ENCODE measurements at places on chromosomes 7 and 10.
A peak's percentile ranks its signal among the peaks of the same experiment; 100 is the strongest.

DNA sequence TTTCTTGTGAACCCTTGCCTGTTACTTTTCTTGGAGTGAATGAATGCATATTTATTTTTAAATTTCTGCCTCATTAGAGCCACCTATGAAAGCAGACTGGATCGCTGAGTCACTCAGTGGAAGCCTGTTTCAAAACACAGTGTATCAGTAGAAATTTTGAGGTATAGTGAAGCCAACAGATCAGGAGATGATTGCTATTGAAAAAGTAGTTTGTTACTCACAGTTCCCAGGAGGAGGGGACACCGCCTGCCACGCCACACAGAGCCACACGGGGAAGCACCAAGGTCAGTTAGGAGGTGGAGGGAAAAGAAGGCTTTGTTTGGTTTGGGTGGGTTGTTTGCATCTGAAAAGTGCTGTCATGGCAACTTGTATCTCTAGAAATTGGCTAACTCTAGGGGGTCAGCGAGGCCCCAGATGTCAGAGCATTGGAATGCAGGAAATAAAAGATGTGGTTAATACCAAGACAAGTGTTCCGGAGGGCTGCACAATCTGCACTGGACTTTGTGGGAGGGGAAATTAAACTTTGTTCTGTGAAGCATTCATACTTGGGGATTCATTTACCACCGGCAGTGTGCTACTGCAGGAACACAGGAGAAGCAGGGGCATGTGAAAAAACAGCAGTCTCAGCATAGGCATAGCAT lies 106.4 kb upstream of the SDK1 start:
- no peak for DNase-seq

DNA sequence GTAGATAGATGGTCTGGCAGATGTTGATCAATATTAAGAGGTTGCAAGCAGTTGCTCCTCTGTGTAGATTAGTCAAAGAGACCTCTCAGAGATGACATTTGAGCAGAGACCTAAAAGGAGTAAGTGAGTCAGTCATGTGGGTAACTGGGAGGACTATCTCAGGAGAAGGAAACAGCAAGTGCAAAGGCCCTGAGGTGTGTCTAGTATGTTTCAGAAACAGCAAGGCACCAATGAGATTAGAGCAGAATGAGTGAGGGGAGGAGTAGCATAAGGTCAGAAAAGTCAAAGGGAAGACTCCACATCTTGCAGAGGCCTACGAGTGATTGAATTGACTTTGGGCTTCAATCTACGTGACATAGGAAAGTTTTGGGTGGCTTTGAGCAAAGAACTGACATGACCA lies 89.8 kb upstream of the COL1A2 start:
- DNase-seq = no peak

DNA sequence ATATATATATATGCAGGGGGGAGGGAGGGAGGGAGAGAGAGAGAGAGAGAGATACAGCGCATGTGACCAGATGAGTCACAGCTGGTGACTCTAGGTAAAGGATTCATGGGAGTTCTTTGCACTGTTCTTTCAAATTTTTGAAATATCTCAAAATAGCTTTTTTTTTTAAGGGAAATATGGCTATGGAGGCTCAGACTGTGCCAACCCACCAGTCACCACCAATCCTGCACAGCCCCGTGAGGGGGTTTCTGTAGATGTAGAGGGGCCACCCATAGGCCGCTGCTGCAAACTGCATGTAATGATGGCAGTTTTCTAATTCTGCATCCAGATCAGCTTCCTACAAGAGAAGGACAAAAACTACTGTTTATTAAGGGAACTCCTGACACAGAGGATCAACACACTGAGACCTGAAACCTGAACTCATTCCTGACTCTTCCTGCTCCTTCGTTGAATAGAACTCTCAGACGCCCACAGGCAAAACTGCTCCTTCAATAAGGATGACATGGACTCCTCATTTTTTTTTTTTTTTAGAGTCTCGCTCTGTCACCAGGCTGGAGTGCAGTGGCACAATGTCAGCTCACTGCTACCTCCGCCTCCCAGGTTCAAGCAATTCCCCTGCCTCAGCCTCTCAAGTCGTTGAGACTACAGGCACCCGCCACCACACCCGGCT lies 17.3 kb downstream of the DAGLB start:
- no peak for DNase-seq

- no peak for DNase-seq
These were observed 52.4 kb upstream of the CFAP46 start for GRCh38 chr10:132994811-132995210.

DNA sequence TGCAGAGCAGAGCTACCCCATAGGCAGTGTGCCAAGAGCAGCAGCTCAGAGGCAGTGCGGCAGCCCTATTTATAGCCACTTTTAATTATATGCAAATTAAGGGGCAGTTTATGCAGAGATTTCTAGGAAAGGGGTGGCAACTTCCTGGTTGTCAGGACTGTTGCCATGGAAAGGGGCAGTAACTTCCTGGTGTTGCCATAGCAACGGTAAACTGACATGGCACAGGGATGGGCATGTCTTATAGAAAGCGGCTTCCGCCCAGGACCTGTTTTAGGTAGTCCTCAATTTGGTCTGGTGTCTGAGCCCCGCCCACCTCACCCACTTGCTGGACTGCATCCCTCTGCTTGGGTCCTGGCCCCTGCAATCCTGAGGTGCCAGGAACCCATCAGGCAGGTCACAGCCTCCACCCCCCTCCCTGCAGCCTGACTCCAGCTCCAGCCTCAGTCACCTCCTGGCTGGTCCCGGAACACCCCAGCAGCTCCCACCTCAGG lies 115.8 kb downstream of the TMEM130 start:
- peak; percentile 2 for DNase-seq

DNA sequence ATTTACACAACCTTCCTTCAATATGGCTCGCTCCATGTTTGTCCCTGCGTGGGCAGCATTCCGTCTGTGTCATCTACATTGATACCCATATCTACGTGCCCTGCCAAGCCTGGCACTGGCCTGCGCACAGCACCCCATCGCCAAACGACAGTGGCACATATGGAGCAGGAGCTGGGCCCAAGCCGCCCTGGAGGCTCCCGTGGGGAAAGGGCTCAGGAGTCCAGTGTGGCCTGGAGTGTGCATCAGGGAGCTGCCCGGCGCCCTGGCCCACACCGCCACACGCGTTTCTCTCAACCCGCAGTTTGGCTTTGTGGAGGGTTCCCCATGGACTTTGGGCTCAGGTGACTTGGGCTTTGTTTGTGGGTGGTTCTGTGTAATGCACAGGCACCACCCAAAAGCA lies 273.2 kb downstream of the PTPRN2 start:
- no peak for DNase-seq

GRCh38 chr10:80545258-80545881 lies 7.7 kb downstream of the SH2D4B start:
- DNase-seq = no peak

DNA sequence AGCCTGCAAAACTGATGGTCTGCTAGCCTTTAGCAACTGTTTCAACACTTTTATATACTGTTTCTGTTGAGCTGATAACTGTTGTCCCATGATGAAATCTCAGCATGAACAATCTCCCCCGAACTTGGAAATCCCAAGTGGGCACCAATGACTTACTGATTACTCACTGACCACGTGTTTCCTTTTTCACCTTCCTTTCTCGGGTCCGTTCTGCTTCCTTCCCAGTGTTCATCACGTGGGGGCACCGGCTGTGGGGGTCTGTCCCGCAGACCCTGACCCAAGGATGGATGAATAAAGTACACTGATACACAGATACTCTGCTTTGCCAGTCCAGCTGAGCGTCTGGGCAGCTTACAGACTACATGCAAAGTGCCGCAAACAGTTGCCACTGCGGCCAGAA lies 39.0 kb upstream of the RASGEF1A start:
- no peak for DNase-seq

DNA sequence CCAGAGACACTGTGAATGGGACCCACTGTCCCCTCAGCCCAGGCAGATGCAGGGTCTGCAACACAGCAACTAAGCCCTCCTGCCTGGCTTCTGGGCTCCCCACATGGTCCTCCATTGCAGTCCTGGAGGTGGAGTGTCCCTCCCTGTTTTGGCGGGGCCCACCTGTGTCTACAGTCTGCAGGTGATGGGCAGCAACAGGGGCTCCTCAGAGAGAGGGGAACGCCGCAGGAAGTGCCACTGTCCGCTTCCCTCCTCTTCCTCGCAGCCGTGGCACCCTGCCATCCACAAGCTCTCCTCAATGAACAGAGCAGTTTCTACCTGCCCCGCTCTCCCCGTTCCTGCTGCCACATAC lies 9.3 kb downstream of the CAMK2G start:
- DNase-seq = no peak

DNA sequence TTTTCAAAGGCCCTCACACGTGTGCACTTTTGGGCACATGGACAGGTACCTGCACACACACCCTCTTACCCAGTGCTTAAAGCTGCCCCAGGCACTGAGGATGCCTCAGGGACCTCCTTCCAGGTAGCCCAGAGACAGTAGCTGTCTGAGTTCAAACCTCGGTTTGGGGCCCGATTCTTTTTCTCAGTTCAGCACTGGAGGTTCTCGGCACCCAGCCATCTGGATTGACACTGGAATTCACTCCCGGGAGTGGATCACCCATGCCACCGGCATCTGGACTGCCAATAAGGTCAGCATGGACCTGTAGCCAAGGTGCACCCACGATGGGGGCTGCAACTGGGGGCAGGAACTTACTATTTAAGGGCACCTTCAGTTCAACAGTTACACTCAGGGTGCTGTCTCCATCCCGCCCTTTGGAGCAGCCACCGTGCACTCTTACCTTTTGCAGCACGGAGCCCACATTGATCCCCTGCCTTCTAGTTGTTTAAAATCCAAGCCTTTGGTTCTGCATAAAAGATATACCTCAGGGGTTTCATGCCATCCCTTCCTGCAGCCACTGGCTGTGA lies 17.7 kb downstream of the CPA5 start:
- no peak for DNase-seq

GRCh38 chr10:60732807-60733516 lies 45.3 kb upstream of the CDK1 start:
- no peak for DNase-seq

- no peak for DNase-seq
These were observed 288.4 kb upstream of the LRRTM3 start for GRCh38 chr10:66637273-66638036.

DNA sequence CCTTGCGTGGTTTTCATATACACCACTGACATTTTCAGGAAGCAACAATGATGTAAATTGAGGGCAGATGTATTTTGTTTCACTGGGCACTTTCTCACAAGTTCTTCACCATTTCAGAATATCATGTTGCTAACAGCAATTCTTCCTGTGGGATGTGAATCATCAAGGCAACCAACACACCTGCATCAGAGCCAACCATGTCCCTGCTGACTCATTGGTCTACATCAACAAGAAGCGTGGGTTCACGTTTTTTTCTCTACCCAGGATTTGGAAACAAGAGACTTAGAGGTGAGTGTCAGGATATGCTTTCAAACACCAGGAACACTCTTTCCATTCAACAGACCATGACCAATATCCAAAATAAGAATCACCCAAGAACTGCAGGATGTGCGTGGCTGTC lies 203.9 kb downstream of the TEX36 start:
- no peak for DNase-seq

- no peak for DNase-seq
These were observed 68.0 kb downstream of the EXOC4 start for GRCh38 chr7:133320891-133321290.

DNA sequence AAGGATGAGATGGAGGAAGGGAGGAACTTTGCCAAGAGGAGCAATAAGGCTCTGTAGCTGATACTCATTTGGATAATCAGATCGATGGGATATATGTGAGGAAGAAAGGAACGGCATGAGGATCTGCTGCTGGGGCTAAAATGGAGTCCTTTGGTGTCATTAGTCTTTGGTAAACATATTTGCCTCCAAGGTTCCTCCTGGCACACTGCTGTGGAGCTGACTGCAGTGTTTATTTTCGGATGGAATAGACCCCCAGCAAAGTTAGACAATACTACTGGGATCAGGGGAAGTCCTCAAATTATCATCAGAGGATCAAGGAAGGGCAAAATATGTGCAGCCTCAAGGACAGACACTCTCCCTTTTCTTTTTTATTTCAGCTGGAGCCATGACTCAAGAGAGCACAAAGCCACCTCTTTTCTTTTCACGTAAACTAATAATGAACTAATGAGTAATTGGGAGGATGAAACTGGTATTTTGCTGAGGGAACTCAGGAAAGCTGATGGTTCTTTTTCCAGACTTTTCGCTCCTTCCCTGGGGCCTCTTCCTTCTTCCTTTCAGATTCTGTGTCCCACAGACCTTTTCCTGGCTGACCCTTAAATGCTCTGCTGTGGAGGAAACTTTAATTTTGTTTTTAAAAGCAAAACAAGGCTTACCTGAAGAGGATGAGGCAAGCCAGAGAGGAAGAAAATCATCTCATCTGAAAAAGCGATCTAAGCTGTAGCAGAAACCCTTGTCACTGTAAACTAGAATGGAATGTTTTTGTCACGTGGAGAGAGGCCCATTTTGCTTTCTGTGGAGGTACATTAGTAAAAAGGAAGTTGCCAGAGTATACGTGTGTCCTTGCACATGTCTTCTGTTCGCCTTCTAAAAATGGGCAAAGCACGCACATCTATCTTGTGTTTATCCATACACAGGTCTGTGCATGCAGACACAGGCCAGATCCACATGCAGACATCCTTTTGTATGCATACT lies 33.3 kb downstream of the LRMDA start:
- no peak for DNase-seq

GRCh38 chr10:92268748-92269147 lies 22.1 kb downstream of the CPEB3 start:
- DNase-seq = no peak

DNA sequence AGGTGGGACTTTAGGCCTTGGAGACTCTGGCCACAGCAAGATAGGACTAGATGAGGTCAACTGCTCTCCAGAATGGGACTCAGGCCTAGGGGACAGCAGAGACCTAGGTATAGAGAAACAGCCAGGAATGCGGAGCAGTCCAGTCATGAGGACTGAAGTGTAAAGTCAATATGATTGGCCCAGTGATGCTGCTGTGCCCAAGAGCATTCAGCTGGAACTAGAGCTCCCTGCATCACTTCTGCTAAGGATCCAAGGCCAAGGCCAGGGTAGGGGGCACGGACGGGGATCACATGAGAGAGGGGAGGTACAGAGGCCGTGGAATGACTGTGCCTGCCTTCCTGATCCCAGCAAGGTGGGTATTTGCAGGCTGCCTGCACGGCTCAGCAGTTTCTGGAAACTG lies 237.9 kb downstream of the FRMD4A start:
- no peak for DNase-seq

GRCh38 chr10:49448924-49449323 lies 53.0 kb upstream of the DRGX start:
- no peak for DNase-seq

- no peak for DNase-seq
These were observed 143.3 kb downstream of the KCNMA1 start for GRCh38 chr10:77494327-77494726.

GRCh38 chr7:64946772-64947171 lies 43.7 kb downstream of the ZNF273 start:
- DNase-seq = peak; percentile 6

GRCh38 chr10:35442028-35442427 lies 105.7 kb downstream of the CCNY start:
- DNase-seq = no peak
